ENCODE measurements at places on chromosomes 6 and 20.

DNA sequence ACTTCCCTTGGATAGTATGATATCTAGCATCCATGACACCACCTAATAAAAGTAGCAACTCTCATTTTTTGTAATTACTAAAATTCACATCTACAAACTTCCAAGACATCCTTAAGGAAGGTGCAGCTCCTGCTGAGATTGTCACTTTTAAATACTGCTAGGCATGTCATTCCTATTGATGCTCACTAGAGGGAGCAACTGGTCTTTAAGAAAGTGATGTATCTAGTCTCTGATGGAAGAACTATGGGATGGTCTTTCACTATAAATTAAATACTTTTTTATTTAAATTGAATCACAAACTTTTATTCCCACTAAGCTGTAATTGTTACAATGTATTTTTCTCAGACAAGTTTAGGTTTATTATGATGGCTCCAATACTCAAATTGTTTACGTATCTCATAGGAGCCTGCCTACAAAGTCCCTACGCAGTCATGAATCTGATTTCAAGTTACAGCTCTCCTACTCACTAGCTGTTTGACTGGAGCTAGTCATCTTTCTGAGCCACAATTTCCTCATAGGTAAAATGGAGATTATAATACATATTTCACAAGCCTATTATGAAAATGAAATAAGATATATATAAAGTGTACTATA, 8.1 kb upstream of the TSPYL1 start:
- peak; percentile 53 for ATAC-seq

DNA sequence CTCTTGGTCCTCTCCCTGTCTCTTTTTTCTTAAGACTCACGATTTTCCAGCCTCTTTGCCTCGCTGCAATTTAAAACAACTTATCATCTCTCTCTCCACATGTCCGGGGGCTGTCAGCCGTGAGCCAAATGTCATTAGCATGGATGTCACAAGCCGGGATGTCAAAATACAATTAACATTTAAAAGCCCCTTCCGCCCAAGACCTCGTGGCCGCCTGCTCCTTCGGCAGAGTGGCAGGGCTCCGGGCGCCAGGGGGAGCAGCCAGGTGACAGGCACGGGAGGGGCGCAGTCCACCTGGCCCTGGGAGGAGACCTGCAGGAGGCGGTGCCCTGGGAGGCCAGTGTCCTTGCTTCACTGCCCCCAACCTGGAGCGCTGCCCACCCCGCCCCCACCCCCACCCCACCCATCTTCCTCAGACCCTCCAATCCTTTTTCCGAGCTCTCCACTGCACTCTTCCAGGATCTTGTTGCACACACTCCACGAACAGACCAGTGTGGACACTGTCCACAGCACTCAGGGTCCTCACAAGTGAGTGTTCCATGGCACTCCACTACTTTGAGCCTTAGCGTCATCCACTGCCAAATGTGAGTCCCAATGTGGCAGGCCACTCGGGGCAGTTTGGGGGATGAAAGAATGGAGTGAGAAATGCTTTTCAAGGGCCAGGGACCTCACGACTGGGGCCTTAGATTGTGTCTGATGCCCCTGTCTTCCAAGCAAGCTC, 5.6 kb upstream of the GRM4 start:
- ATAC-seq: no peak

DNA sequence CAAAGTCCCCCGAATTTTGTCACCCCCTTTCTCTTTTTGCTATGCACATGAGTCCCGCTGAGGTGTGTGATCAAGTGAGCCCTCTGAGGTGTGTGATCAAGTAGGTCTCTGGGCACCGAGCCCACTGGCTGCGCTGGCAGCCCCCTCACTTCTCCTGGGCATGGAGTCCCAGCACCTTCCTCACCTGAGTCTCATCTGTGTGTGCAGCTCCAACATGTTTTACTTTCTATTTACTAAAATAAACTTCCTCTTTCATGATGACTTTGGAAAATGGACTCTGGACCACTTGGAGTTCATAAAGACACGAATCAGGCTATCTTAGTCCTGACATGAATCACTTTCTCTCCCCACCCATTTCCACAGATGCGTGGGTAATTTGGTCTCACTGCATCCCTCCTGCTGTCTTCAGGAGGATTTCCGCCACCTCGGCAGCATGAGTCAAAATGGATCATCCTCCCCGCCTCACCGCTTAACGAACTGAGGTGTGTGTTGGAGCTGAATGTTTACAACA, 39.8 kb downstream of the PRDM1 start:
- peak; percentile 57 for ATAC-seq

DNA sequence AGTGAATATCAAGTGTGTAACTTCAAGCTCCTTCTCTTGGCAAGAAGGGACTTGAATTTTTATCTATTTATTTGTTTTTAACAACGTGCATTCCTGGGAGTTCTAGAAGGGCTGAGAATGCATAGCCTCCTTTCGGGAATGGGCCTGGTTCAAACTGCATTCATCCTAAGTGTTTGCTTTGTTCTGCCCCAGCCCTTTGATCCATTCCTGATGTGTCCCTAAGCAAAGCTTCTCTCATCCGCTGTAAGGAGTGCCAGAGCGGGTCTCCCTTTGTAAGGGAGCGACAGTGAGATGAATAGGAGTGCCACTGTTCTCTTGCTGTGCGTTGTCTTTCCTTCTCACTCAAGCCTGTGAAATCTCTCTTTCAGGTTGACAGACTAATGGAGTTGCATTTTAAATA, 61.0 kb upstream of the VSTM2L start:
- ATAC-seq: no peak

DNA sequence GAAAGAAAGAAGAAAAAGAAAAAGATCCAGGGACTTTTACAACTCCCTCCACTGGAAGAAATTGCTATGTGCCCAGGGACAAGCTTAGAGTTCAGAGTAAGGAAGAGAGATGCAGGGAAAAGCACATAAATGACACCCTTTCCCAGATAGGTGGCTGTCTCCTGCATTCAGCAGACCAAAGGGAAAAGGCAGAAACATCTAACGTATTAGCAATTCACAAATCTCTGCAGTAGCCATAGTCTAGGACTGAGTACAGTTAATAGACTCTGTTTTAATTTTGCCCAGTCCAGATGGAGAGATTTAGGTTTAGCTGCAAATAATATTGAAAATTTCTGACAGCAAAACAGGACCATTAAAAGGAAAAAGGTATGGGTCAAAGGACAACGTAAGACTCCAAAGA, 71.3 kb upstream of the TNFRSF21 start:
- ATAC-seq: no peak

GRCh38 chr6:100466410-100467128, 1.8 kb upstream of the SIM1 start:
- ATAC-seq: no peak

DNA sequence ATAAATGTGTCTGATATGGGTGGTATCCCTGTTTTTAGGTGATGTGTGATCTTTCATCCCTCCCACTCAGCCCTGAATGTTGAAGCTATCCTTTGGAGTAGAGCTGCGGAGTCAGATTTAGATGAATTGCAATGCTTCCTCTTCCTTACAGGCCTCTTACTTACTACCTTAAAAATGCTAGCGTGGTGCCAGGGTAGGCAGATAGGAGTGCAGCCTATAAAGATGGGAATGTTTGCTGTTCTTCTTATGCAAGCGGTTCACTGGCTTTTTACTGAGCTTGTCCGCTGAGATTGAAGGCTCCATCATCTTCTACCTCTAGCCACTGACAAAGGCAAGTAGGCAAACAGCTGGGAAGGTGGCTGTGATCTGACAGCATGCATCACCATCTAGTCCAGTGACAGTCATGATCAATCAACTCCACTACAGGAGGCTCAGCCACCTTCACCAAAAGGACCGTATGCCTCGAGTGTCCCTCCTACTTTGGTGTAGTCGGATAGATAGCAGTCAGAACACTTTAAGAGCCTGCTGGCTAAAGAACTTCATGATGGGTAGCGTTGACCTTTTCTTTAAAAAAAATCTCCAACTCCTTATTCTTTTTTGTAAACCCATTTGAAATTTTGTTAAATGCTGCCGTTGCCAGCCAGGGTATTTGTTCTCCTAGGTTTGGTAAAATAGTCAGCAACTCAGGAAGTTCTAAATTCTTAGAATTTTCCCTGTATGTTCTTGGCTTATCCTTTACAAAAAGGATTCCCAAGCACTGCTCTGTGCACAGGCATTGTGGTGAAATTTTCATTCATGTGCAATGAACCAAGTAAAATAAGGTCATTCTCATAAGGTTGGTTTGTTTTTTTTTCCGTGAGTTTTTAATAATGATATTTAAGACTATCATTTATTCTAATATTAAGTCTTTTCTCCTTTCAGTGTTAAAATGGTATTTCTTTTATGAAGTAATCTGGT, 169.6 kb downstream of the MTHFD1L start:
- ATAC-seq: no peak

- no peak for ATAC-seq
Measured at GRCh38 chr6:106514583-106514885, 114.8 kb downstream of the RTN4IP1 start.

GRCh38 chr6:168015482-168016175, 18.2 kb downstream of the KIF25 start:
- ATAC-seq: no peak

- ATAC-seq: no peak
Measured at GRCh38 chr6:33850869-33851541, 47.2 kb upstream of the MLN start.

DNA sequence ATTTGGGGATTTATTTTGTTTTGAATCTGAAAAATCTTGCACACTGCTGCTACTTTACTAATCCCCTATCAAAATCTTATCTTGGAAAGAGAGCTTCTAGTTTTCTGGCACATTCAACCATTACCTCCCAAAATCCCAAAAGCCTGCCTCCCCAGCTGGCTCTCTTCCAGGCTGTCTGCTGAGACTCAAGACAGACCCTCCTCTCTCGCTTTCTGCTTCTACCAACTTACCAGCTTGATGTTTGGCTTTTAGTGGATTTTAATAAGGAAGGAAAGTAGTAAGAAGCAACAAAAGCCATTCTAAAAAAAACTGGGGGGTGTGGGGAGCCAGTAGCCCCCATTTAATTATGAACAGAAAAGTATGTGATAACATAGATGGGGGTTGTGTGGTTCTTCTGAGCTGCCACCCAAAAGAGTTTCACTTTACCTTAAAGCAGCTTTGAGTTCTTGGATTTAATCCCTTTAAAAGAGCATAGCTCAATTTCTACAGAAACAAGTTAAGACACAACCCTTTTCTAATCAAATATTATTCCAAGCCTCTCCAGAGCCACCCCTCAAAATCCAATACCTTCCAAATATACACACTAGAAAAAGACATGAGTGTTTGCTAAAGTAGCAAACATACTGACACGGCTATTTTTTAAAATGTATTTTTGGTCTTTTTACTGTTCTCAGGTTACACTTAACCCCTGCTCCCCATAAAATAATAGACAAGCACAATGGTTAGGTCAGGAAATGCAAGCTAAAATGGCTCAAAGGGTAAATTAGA, 71.7 kb downstream of the ATP9A start:
- no peak for ATAC-seq

DNA sequence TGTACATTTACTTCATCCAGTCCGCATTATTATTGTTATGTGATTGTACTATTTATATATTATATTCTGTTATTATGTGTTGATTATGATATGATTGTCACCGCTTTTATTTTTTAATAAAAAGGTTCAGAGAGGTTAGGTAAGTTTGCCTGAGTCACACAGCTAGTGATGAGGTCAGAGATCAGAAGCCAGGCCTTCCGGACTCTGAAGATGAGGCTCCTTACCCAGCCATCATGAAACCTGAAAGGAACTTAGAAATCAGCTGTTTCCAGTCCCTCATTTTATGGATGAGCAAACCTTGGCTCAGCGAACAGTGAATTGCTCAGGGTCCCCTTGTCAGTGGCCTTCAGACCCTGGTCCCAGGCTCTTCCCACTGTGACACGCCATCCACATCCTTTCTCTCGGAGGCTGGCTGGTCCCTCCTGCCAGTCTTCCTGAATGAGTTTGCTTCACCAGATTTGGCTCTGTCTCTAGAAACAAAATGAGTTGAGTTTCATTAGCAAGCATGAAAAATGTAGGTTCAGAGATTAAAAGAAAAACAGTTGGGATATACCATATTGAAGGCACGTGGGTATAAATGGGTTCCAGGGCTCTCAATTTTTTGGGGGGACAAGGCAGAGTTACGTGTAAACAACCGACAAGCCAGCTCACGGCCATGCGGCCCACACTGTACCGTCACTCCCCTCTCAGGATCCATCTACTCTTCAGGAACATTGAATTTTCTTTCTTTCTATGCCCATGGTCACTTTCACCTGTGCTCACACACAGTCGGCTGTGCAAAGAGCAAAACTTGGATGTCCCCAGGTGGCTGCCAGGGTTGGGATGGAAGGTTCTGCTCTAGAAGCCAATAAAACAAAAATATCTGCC, 132.9 kb downstream of the ZDHHC14 start:
- no peak for ATAC-seq

GRCh38 chr6:45626087-45626891, 248.6 kb upstream of the SUPT3H start:
- ATAC-seq: no peak

GRCh38 chr6:168393126-168393870, 47.7 kb upstream of the SMOC2 start:
- ATAC-seq: no peak

DNA sequence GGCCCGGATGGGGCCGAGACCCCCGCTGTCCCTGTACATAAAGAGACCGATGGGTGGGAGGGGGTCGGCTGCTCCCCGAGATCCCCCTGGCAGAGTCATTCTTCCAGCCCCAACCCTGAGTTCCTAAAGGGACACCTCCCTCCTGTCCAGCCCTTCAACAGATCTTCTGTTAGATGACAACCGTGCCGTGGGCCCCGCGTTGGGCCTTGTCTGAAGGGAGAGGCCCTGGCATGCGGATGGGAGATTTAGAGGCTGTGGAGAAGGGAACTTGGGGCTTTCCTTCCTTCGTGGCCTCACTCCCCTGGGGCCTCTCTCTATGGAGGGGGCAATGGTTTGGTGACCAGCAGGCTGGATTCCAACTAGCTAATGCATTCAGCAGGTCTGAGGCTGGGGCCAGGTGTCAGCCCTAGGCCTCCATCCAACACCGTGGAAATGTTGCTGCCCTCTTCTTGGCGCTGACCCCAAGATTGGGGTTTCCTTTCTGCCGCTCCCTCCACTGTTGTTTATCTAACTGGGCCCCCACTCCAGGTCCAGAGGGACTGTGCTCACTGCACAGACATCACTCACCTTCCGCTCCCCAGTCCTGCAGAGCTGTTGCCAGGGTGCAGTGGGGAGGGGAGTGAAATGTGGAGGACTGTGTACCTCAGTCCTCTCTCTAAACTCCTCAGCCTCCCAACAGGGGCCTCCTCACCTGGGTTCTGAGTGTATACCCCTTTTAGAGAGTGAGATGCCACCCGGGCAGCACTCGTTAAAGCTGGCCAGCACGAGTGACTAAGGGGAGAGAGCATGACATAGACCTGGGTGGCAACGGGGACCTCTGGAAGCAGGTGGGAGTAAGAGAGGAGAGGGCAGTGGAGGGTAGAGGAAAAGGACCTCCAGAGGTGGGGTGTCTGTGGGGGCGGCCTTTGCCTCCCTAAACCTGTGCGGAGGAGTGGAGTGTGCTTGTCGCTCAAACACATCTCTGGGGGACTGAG, 6.7 kb downstream of the TMEM151B start:
- no peak for ATAC-seq

GRCh38 chr20:43323592-43323991, 133.9 kb upstream of the PTPRT start:
- ATAC-seq: no peak

DNA sequence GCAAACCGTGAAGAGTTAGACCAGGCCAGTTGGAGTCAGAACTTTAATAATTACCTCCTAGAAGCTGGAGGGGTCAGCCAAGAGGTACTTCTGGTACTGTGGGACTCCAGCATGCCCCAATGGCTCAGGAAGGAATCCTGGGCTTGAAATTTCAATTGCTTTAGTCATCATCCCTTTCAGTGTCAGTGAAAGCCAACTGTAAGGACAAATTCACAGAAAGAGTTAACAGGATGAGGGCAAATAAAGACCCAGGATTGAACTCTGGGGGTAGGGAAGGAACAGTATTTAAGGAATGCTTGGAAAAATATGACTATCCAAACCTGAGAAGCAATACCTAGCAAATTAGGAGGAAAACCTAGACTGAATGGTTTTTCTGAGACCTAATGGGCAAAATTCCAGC, 735.1 kb upstream of the MARCKS start:
- no peak for ATAC-seq

All from activated CD4-positive, CD25-positive, alpha-beta regulatory T cell treated with anti-CD3 and anti-CD28 coated beads, Interleukin-2, amount 50 U/mL, for 24 hours (primary cell).